Fibroblast of villous mesenchyme (primary cell): ENCODE measurements at places on chromosomes 7 and 10. TPM values are rescaled to one million over a fixed set of nuclear protein-coding genes. Genes with fewer than 3 reads are reported as not detected.

The C1GALT1 gene
- total RNA-seq: 11.7 and 13.9 TPM in 2 replicates

The IGF2BP3 gene
- total RNA-seq: 9.1 and 12.2 TPM in 2 replicates

DNA sequence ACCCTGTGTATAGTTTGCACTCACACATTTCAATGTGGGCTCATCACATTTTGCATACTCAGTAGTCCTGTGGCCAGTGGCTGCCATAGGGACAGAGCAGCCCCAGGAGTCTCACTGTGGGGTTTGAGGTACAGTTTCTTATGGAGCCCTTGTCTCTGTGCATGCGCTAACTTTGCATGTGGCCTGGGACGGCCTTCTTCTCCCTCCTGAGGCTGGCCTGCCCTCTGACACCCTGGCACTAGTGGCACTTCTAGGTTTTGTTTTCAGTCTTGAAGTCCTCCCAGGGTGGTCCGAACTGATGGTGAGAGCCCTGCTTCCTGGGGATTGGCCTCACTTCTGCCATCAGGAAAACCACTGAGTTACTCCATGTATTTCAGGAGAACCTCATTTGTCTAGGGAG is 21.2 kb downstream of the NACAD start:
- no peak for DNase-seq

GRCh38 chr7:92325858-92326257 is 80.1 kb downstream of the ANKIB1 start:
- peak; percentile 63 for DNase-seq

DNA sequence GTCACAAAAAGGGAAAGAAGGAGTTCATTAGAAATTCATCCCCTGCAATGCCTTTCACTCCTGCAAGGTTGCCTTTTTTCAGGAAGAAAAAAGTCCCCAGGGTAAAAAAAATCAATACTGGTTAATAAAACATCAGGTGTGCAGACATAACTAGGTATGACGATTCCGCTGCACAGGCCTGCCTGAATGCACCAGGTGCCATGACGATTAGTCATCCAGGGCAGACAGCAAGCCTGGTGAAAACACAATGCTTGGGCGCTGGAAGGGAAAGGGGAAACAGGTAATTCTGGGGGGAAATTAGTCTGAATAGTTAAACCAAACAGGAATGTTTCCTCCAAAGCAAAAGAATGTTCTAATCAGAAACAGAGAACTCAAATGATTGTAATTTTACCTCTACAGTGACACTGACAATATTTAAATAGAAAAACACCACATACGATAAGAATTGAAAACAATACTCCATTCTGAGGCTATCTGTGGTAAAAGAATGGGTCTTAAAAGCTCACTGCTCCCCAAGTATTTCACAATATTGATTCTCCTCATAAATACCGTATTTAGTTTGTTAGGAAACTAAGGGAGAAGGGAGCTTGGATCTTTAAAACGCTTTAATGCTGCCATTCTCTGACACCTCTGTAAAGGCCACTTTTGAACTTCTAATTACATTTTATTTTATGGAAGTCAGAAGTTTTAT is 45.2 kb downstream of the VPS41 start:
- no peak for DNase-seq

- no peak for DNase-seq
These were observed 82.2 kb upstream of the SCIN start for GRCh38 chr7:12488341-12488740.

DNA sequence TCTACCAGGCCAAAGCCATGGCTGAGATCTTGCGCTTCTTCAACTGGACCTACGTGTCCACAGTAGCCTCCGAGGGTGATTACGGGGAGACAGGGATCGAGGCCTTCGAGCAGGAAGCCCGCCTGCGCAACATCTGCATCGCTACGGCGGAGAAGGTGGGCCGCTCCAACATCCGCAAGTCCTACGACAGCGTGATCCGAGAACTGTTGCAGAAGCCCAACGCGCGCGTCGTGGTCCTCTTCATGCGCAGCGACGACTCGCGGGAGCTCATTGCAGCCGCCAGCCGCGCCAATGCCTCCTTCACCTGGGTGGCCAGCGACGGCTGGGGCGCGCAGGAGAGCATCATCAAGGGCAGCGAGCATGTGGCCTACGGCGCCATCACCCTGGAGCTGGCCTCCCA is 142.7 kb downstream of the GRM3 start:
- no peak for DNase-seq

- no peak for DNase-seq
These were observed 120.4 kb downstream of the EMX2 start for GRCh38 chr10:117662751-117663540.
